ENCODE measurements at places on chromosomes 5 and 9.

DNA sequence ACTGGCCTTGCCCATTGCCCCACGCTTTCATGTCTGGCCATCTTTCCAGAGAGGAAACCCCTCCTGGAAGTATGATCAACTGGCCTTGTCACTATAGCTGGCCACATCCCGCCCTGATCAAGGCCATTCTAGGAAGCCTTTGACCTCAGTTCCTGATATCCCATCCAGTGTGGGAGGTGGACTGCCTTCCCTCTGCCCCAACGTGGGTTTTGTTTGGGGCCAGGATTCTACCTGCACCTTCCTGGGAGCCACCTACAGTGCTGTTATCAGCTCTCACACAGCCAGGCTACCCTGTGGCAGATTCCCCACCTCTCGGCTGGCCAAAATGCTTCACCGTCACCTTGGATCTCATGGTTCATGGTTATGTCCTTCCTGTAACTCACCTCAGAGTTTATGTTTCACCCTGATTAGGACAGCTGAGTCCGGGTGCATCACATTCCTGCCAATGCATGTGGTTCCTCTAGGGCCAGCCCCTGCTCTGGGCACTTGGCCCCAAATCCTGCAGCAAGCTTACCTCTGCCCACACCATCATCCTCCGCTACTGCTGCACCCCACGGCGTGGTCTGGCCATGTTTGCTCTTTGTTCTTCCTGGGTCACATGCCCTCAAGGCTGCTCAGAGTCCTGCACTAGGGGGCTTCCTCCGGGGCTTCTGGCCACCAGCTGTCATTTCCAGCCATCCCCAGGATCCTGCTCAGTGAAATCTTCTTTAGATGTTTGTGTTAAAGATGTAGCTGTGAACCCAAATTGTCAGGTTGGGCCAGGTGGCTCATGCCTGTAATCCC lies 24.2 kb upstream of the S1PR3 start:
- no peak for DNase-seq

- DNase-seq: no peak
Observed at GRCh38 chr5:150141544-150142184, 14.0 kb downstream of the PDGFRB start.

DNA sequence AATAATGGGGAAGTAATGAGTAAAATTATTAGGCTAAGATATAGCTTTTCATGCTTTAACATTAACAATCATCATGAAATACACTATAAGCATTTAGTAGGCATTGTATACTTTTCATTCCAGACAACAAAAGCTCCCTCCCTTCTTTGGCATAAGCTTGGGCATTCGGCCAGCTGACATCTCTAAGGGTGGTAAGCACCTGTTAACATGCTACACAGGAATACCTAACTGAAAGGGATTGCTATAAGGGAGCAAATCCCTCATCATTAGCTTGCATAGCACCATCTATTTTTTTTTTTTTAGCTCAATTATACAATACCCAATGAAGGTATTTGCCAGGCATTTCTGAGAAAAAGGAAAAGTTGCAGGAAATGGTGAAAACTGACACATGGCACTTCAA lies 16.6 kb downstream of the STRBP start:
- no peak for DNase-seq

DNA sequence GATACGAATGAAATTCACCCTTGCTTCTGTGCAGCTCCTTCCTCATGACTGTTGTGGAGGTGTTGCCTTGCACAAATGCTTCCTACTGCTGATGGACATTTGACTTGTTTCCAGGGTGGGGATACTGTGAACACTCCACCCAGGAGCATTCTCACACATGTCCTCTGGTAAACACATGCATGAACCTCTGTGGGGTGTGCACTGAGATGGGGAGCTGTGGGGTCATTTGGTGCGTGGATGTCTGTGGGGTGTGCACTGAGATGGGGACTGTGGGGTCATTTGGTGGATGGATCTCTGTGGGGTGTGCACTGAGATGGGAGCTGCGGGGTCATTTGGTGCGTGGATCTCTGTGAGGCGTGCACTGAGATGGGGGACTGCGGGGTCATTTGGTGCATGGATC lies 72.9 kb upstream of the IRX4 start:
- DNase-seq: no peak

DNA sequence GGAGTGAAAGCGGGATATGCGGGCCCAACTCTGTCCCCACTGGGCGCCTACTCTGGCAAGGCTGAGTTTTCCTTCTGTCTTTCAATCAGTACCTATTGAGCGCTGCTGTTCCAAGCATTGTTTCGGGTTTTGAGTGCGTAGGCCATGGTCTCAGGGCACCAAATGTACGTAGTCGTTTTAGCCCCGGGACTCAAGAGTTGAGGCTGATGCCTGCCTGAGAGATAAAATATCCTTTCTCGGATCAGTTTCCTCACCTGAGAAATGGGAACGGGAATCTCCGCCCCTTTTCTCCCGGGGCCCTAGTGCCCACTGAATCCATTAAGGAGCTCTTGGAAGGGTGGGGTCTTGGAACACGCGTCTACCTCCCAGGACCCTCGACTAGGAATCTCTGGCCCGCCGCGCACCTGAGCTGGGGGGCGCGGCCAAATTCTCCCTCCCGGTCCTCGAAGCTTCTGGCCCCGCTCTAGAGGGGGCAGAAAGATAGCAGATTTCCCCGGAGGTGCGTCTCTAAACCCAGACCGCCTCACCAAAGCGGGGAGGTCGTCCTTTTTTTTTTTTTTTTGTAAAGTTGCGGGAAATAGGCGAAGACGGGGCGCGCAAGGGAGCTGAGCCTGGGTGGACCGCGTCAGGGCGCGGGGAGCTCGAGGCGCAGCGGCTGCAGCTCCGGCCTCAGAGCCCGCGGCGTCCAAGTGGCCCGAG lies 494 bp upstream of the CXXC5 start:
- DNase-seq: no peak

GRCh38 chr5:149731617-149732323 lies 1.7 kb downstream of the PPARGC1B start:
- peak; percentile 45 for DNase-seq

DNA sequence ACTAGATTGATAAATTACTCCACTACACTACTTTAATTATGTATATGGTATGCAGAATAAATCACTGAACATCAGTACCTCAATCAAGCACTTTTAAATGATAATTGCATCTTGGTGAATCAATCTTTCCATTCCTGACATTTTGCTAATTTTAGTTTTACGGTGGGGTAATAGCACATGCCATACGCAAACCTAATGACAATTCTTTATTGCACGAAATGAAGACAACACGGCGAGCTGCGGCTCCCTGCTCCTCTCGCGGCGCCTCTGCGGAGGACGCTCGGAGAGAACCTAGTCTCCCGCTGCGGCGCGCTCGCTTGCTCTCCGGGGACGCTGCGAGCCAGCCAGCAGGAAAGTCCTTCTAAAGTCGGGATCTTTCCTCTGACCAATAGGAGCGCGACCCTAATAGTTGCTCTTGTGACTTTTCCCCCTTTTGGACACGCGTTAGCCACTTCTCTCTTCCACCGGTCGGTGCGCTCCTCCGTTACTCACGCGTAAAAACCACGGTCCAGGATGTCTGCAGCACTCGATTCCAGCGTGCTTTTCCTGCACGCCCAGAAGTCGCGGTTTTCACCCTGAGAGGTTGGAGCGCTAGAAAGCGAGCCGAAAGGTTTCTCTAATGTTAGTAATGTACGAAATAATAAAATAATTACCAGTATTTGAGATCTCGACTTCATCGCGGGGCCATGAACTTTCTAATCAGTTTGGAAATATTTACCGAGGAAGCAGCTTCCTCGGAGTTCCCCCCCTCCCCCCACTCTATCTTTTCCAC lies 1.0 kb upstream of the MEF2C start:
- DNase-seq: no peak
